Substantia nigra (tissue), 51 donors: ENCODE measurements at places on chromosomes 16 and 17.

- no peak for DNase-seq
Observed at GRCh38 chr17:50020841-50021599, 26.0 kb upstream of the DLX3 start.

GRCh38 chr16:74846714-74847113, 72.1 kb upstream of the FA2H start:
- DNase-seq = no peak

DNA sequence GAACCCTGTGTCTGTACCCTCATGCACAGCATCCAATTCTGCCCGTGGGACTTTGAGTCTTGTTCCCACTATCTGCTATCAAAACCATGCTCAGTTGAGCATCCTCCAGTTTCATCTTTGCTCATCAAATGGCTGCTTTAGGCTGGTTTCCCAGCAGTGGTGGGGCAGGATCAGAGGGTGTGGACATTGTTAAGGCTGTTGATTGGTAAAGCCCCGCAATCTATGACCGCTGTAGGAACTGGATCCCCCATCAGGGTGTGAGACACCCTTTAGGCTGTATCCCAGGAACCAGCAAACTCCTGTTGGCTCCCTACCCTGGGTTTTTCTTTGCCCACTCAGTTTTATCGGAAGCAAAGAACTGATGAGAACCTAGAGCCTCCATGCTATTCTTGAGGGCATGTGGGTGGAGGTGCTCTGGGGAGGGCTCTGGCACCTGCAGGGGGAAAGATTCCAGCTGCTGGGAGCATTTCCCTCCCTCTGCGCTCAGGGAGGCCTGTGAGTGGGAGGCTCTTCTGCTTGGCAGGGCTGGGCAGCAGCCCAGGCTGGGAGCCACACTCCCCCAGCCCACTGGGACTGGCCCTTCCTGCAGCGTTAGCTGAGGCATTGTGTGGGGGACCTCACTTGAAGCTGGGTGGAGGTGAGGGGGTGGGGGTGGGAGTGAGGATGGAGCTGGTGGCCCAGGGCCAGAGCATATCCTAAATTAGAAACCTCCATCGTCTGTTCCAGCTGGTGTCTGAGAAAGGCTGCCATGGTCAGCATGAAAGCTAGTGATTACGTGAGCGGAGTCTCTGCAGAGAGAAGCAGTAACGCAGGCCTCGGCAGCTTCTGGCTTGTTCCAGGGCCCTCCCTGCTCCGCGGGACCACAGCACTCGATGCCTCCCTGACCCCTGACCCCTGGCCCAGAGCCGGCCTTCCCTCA, 160.6 kb downstream of the IRF8 start:
- no peak for DNase-seq

DNA sequence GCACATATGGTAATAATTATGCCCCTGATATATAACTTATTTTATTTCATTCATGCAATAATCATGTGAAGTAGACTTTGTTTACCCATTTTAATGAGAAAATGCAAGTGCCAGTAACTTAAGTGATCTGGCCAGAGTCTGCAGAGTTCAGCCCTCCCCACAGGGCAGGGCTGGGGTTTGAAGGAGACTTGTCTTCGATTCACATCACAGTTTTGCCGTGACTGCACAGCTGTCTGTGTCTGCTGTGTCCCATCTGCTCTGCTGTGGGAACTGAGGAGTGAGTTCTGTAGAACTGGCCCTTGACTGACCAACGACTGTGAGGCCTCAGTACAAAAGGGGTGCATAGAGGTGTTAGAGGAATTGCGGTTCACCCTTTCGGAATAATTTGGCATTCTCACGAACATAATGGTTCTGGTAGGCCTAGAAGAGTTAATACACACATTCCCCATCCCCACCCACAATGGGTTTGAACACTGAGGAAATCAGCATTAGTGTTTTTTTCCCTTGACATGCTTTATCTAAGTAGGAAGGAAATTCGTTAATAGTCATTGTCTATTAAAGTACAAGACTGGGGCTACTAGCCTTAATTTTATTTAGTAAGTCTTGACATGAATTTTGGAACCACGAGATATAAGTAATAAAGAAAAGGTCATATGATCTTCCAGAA, 113.6 kb upstream of the MON1B start:
- no peak for DNase-seq

DNA sequence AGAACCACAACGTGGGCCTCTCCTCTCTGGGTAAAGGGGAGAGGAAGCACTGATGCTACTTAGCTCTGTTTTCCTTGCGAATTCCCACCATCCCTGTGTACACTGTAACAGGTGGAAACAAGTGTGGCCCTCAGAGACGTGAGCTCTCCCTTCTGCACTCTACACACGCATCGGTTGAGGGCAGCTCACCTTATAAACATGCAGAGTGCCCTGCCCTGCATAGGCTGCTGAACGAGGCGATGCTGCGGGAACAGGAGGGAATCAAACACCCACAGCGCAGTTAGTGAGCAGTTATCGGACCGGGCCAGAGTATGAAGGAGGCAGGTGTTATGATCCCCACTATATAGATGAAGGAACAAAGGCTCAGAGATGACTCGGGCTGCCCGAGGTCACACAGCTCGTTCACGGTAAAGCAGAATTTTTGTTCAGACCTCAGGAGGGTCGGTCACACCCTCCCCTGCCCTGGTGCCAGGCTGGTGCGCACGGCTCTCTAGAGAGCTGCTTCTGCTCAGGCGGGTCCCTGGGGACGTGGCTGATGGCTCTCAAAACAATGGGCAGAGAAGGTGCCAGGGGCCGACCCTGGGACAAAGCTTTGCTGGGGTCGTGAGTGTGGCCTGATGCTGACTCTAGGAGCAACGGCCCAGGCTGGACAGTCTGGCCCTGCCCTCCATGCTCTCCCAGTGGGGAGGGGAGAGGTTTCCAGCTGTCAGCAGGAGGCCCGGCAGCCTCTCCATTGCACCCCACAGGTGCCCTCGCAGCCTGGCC, 68.5 kb downstream of the RPH3AL start:
- DNase-seq = no peak

DNA sequence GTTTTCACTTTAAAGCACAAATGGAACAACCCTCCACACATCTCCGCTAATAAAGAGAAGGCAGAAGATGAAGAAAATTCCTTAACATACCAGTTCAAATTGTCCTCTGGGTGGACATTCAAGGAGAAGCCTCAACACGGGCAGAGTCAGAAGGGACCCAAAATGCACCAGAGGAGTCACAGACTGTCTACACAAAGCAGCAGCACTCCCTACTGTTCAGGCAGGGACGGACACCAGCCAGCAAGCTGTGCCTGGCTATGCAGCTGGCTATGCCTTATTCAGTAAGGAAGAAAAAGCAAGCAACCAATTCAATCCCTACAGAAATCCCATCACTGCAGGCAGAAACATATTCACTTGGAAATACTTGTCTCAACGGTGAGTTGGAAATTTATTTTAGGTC, 8.1 kb downstream of the DNAJC7 start:
- DNase-seq = peak; percentile 73

- no peak for DNase-seq
Observed at GRCh38 chr16:12087901-12088421, 111.4 kb downstream of the SNX29 start.

GRCh38 chr17:65235284-65235683, 98.1 kb downstream of the RGS9 start:
- no peak for DNase-seq

GRCh38 chr17:8117980-8118768, at the start of gene ALOXE3:
Gene ALOXE3 (minus strand): TSS chr17:8118514. CDS start chr17:8117990, 524 bp downstream.
- DNase-seq = no peak

- DNase-seq = no peak
Observed at GRCh38 chr16:24975428-24975889, 39.7 kb downstream of the ARHGAP17 start.

DNA sequence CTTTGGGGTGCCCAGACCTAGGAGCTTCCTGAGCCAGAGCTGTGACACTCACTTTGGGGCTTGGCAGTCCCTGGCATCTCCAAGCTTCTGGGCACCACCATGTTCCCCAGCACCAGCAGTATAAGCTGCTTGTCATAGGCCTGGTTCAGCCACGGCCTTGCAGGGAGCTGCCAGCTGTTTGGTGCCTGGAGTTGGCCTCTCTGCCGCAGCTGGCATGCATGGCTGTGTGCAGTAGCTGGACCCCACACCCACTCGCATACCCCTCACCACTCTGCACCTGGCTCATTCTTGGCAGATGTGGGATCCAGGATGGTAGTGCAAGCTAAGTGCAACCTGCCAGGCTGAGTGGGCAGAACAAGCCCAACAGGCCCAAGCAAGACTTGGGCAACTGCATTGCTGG, 73.4 kb upstream of the BRD7 start:
- no peak for DNase-seq

DNA sequence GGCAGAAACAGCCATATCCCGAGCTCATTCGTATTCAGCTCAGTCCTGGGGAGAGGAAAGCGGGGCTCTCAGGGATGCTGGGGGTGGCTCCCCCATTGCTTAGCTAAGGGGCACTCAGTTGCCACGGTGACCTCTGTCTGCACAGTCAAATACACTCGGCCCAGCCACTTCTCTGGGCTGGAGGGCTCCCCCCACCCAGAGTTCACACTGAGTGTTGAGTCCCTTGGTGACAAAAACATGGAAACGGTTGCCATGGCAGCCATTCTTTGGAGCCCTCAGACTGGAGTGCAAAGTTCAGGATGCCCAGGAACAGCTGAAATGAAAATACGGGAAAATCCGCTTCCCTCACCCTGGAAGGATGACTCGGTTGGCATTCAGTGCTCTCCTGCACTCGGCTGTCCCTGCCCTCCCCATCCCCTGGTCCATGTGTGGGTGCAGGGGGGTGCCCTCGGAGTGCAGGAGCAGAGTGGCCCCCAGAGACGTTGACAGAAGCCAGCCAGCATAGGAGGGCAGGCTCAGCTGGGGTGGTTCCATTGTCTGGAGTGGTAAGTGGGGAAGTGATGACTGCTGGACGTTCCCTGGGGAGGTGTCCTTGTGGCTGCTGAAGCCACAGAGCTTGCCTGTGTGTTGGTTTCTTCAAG, 216.5 kb downstream of the NTN1 start:
- DNase-seq = peak; percentile 49

DNA sequence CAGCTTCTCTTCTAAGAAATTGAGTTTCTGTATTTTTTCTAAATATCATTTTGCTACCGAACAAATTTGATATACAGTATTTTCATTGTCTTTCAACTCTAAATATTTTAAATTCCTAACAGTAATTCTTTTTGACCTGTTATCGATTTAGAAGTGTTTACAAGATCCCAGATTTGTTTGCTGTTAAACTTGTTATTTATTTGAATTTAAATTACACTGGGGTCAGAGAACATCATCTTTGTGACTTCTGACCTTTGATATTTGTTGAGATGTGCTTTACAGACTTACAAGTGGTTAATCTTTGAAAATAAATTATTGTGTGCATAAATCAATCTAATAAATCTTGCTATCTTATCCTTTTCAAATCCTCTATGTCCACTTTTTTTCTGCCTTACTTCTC, 94.2 kb downstream of the ARHGAP44 start:
- no peak for DNase-seq

- DNase-seq = no peak
Observed at GRCh38 chr16:90047714-90048346, 28.6 kb upstream of the DBNDD1 start.

DNA sequence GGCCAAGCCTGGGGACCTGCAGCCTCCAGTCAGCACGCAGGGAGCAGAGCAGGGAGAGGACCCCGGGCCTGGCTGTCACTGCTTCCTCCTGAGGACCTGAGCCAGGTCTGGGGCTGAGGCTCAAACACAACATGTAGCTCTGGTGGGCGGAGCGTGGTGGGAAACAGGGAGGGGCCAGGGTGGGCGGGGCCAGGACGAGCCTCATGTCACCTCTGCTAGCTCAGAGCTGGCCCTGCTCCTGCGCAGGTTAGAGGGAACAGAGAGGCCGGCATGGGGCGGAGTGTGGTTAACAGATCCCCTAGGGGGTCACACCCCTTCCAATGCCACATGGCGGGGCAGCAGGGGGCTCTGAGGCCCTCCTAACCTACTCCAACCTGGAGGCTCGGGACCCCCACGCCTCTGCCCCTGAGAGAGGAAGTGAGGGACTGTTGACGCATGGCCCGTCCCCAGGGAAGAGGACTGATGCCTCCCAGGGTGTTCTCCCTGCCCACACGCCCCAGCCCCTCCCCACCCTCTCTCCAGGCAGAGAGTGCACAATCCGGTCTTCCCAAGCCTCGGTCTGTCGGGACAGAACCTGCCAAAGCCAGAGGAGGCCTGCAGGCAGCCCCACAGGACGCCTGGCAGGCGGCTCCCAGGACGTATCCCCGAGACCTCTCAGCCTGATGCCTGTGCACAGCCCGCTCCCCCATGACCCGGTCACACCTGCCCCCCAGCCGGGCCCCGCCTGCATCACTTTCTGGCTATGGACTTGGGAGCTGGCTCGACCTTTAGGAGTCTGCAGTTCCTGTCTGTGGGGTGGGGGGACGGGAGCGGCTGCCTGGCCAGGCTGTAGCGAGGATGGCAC, 15.2 kb downstream of the PIEZO1 start:
- DNase-seq = no peak

GRCh38 chr16:29198231-29198630, 208.3 kb downstream of the NPIPB11 start:
- no peak for DNase-seq

- DNase-seq = no peak
Observed at GRCh38 chr16:50274326-50275097, 8.2 kb downstream of the ADCY7 start.

GRCh38 chr17:27541301-27542023, 85.2 kb downstream of the KSR1 start:
- no peak for DNase-seq

DNA sequence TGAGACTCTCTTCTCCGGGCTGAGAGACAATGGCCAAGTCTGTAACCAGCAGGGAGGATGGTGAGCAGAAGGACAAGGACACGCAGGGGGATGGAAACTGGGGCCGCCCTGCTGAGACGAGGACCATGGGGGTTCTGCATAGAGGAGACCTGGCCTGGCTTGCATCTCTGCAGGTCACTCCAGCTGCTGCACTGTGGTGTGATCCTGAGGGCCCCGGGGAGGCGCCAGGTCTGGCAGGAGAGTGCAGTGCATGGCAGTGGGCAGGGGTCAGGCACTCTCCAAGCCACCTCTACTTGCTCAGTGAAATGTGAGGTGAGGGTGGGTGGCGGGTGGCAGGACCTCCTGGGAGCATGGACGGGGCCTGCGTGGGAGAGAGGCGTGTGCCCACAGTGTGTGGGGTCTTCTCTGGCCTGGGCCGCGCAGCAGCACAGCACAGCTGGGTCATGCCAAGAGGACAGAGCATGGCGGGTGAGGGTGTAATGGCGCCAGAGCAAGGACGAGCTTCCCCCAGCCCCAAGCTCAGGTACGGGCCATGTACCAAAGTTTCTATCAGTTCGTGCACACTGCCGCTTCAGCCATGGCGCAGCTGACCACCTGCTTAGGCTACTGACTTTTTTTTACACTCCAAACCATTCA, 43.1 kb downstream of the KLHDC4 start:
- DNase-seq = no peak
